Left lung (tissue), 14 donors: ENCODE measurements at places on chromosomes 6 and 20. TPM values are rescaled to one million over a fixed set of nuclear protein-coding genes. Genes with fewer than 3 reads are reported as not detected.

Gene CGA
- polyA plus RNA-seq, result not detected

Gene PGC
- 8.4 TPM for polyA plus RNA-seq

Gene BNIP5
- polyA plus RNA-seq, result not detected

Gene CCN6
- polyA plus RNA-seq, result 0.38 TPM

Gene SIRPD
- polyA plus RNA-seq, result not detected

Gene BCKDHB
- polyA plus RNA-seq, result 21.3 TPM

- no peak for DNase-seq
Observed at GRCh38 chr6:108368431-108369030, 73.7 kb downstream of the AFG1L start.

DNA sequence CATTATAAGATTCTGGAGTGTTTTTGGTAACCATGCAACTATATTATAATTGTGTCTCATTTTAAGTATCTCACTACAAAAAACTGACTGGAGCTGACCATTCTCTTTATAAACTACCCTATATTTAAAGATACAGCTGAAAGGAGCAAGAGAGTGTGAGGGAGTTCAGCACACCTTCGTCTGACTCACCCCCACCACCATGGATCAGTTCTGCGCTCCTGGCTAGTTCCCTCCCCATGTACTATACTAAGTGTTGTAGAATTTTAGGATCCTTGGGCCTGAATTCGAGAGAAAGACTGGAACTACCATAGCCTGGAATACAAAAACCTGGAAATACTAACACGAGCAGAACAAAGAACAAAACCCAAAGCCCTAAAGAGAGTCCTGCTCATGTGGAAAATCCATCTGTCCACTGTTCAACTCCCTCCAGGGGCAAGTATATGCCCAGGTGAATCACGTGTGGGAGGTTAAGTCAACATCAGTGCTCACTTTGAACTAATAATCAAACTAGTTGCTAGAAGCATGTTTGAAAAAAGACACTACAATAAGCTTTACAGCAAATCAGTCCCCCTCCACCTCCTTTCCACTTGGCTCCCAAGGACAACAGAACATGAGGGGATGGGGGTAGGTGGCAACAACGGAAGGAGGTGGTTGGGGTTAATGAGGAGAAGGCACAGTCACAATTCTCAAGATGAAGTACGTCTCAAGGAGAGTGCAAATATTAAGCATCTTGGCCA is 46.8 kb downstream of the ELOVL5 start:
- DNase-seq, result no peak

DNA sequence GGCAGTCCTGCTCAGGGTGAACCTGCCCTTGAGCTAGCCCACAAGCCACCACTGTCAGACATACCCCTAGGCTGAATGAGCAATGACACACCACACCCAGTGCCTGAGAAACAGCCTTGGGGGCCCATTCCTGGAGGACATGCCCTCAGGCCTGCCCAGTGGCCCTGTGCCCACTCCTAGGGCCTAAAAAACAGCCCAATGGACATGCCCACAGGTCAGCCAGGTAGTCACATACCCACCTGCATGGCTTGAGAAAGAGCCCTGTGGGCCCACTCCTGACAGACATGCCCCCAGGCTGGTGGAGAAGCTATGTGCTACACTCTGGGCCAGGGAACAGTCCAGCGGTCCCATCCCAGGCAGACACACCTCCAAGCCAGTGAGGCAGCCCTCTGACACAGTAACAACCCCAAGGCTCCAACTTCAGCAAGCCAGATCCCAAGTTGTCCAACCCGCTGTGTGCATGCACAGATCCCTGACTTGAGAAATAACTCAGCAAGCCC is 491.1 kb downstream of the KIF16B start:
- no peak for DNase-seq

- no peak for DNase-seq
Observed at GRCh38 chr6:51651132-51651817, 436.1 kb downstream of the PKHD1 start.

DNA sequence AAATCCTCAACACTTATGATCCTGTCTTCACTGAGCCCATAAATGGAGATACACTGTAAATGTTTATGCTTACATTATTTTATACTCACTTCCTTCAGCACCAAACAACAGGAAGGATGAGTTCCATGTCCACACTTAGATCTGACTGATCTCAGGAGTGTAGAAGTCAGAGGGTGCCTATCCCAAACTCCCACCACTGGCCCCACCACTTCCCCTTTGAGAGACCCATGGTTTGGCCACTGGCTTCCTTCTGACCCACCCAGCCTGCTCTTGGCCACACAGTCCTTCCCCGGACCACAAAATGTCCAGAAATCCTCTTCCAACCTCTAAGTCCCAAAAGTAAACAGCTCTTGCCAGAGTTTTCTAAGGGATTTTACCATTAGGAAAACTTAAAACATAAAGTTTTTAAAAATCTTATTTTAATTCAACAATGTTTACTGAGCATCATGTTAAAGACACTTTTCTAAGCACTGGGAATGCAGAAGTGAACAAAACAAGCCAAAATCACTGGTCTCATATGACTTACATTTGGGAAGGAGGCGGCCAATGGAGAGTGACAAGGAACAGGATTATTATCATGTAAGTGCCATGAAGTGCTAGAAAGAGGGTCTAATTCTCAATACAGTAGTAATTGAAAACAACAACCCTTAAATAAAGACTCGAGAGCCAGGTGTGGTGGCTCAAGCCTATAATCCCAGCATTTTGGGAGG is 103.8 kb downstream of the NRSN1 start:
- DNase-seq, result no peak

DNA sequence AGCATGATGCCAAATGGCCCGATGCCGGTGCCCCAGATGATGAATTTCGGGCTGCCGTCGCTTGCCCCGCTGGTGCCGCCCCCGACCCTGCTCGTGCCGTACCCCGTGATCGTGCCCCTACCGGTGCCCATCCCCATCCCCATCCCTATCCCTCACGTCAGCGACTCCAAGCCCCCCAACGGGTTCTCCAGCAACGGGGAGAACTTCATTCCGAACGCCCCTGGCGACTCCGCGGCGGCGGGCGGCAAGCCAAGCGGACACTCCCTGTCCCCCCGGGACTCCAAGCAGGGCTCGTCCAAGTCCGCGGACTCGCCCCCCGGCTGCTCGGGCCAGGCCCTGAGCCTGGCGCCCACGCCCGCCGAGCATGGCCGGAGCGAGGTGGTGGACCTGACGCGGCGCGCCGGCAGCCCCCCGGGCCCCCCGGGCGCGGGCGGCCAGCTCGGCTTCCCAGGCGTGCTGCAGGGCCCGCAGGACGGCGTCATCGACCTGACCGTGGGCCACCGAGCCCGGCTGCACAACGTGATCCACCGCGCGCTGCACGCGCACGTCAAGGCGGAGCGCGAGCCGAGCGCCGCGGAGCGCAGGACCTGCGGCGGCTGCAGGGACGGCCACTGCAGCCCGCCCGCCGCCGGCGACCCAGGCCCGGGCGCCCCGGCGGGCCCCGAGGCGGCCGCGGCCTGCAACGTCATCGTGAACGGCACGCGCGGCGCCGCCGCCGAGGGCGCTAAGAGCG is 144.6 kb downstream of the SOBP start:
- DNase-seq, result no peak

GRCh38 chr6:169316651-169317050 is 63.0 kb upstream of the THBS2 start:
- DNase-seq, result no peak
